Activated T-cell treated with anti-CD3 and anti-CD28 coated beads for 24 hours (primary cell): ENCODE measurements at places on chromosomes 6 and 20.

DNA sequence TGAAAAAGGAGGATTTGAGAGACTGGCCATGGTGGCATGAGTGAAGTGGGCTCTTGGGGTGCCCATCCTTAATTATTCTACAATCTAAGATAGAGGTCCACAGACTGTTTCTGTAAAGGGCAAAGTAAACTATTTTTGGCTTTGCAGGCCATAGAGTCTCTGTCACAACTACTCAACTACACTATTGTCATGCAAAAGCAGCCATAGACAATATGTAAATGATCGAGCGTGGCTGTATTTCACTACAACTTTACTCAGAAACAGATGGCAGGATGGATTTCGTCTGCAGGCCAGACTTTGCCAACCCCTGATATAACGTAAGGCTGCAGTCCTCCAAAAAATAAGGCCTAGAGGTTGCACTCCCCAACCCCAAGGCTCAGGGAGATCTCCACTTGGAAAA, 58.2 kb upstream of the NAA20 start:
- no peak for DNase-seq

DNA sequence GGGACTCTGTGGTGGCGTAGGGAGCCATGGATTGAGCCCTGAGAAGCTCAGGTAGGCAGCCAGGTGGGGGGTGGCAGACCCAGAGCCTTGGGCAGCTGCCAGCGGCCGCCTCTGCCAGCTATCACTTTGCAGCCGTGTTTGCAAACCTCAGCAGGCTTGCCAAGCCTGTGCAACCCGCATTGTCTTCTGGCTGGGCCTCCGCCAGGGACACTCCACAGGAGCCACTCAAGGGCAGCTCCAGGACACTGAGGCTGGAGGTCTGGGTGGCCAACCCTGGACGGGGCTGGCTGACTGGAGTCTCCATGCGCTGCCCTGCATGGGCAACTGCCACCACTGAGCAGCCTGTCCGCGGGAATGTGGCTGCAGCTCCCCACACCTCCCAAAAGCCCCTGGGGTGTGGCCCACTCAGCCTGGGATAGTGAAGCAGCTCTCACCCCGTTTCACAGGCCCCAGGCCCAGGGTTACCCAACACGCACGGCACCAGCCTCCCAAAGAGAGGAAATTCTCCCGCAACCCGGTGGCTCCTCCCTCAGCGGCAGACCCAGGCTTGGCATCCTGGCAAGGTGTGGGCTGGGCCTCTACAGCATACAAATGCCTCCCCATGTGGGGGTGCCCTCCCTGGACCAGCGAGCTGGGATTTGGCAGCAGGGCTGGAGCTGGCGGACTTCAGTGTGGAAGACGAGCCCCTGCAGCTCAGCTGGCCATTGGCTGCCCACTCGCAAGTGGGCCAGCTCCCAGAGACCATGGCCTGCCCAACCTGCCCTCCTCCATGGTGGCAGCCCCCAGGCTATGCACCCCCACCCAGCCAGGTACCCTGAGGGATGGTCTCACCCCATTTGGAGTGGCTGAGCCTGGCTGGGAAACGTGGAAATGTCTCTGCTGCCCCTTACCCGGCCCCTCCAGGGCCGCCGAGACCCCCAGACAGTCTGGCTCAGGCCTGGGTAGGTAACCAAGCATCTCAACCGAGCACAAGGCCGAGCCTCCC, 2.9 kb downstream of the CHRNA4 start:
- DNase-seq = no peak

DNA sequence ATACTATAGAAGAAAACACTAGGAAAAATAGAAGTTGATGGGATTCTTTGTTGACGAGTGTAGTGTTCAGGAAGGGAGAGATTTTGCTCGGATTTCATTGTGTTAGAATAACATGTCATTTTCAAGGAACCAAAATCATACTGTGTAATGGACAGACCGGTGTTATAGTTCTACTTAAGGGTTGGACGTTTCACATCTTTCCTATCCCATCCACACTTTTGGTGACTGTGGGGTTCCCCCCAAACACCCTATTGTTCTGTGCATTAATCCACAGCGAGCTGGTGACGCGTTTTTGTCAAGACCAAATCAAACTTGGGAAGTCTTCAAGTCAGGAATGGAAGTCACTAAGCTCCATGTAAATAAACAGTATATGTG, 43.3 kb downstream of the TRIM27 start:
- no peak for DNase-seq

GRCh38 chr6:132961610-132962009, 147.2 kb downstream of the RPS12 start:
- DNase-seq = no peak

DNA sequence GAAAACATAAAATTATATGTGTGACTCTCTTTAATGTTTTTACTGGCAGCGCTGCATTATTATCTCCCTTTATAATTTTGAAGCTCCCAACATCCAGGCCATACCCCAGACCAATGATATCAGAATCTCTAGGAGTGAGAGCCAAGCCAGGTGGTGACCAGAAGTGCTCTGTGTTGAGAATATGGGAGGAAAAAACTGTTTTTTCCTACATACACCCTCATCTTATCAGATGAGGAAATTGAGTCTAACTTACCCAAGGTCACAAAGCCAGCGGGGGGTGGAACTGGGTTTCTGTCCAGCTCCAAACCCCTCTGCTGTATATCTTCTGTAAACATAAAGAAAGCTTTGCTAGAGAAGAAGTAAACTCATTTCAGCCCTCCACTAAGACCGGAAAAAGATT, 42.5 kb downstream of the LY86 start:
- no peak for DNase-seq
